C1 segment of cervical spinal cord (tissue), 14 donors: ENCODE measurements at places on chromosomes 13 and 19.

GRCh38 chr13:97191142-97191541 is 31.0 kb upstream of the MBNL2 start:
- no peak for DNase-seq

GRCh38 chr19:8233370-8233769 is 24.2 kb downstream of the CERS4 start:
- no peak for DNase-seq

- no peak for DNase-seq
Measured at GRCh38 chr13:110227864-110228643, 78.9 kb downstream of the COL4A1 start.

DNA sequence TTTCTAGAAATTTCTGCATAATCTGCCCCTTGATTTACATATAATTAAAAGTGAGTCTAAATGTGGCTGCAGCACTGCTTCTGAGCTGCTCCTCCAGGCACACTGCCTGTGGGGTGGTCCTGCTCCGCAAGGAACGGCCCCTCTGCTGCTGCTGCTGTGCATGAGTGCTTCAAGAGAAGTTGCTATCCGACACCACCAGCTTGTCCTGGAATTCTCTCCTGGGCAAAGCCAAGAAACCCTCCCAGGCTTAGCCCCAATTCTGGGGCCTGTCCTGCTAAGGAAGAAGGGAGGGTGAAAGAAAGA is 7.5 kb upstream of the PDCD5 start:
- peak; percentile 1 for DNase-seq

DNA sequence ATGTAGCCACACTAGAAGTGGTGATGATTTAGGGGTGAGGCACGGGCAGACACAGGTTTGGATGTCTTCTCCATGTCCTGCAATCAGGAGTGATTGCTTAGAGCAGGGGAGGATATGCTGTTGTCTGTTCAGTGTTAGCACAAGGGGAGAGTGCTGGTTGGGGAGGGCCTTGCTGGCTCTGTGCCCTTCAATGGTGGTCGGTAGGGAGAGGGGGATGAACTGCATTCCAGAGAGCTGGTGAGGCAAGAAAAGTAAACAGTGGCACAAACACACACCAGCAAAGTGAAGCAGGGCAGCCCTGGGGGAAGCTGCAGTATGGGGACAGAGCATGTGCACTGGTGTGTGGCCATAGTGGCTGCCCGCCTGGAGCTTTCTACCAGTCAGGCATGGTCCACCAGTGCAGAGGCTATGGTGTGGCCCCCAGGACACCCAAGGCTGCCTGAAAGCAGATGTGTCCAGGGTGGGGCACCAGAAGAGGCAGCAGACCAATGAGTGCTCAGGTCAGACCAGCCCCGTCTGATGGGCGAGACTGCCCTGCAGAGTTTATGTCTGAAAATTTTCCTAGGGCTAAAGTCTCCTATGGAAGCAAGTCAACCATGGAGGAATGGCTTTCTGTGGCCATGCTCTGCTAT is 1676.9 kb downstream of the PCDH9 start:
- no peak for DNase-seq

DNA sequence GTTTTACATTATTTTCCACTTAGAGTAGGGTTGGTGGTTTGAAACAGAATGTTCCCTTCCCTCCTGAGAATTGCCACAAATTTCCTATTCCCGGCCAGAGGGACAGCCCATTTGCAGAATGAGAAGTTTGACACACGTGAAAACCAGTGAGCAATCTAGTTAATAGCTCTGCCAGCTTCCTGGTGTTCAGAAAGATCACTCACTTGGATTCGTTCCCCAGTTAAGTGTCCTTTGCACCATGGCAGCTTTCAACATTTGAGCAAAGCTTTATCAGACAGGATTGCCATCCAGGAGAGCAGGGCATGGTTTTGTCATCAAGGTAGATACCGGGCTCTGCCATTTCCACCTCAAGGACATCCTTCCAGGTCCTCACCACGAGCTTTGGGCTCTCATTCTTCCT is 28.2 kb downstream of the RASL11A start:
- no peak for DNase-seq

GRCh38 chr19:29583196-29583999 is 22.7 kb upstream of the POP4 start:
- no peak for DNase-seq

GRCh38 chr13:109307027-109307426 is 479.4 kb downstream of the IRS2 start:
- DNase-seq: no peak

DNA sequence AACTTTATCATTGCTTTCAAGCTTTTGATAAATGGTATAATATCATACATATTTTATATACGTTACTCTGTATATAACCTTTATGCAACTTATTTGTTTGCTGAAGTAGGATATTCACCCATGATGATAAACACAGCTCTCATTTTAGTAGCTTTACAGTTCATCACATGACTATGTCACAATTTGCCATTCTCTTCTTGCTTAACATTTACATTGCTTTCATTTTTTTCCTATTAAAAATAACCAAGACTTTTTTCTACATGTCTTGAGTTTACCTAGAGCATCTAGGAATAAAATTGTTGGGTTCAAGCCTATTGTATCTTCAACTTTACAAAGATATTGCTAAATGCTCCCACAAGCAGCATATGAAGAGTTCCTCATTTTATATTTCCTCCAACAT is 54.0 kb downstream of the KCNRG start:
- DNase-seq: no peak

- DNase-seq: no peak
Measured at GRCh38 chr19:58549664-58550361, 5.1 kb downstream of the CHMP2A start.

DNA sequence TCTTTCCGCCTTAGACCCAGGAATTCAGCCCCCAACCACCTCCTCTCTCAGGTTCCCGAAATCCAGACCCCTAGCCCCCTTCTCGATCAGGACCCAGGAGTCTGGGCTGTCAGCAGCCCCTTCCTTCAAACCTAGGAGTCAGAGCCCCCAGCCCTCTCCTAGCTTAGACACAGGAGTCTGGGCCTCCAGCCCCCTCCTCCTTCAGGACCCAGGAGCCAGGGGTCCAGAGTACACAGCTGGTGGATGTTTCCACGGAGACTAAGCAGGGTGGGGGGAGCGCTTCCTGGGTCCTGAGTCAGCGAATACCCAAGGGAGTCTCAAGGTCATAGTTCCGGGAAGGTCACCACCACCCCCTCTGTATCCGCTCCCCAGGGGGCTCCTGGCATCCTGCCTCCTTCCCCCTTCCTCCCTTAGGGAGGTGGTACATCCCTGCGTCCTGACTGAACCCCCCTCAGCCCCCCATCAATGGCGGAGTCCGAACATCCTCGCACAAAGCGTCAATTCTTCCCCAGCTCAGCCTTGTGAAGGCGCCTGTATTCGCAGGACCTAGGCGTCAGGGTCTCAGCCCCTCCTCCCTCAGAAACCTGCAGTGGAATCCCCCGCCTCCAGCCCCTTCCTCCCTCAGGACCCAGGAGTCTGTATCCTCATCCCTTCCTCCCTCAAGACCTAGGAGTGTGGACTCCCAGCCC is 4.6 kb downstream of the CADM4 start:
- DNase-seq: peak; percentile 45

GRCh38 chr19:41426952-41427646 is at the start of gene B3GNT8:
Gene B3GNT8 (minus strand): TSS chr19:41427374. CDS start chr19:41426778, 596 bp downstream.
- DNase-seq: no peak

- no peak for DNase-seq
Measured at GRCh38 chr19:17718550-17718946, 732 bp upstream of the MAP1S start.

DNA sequence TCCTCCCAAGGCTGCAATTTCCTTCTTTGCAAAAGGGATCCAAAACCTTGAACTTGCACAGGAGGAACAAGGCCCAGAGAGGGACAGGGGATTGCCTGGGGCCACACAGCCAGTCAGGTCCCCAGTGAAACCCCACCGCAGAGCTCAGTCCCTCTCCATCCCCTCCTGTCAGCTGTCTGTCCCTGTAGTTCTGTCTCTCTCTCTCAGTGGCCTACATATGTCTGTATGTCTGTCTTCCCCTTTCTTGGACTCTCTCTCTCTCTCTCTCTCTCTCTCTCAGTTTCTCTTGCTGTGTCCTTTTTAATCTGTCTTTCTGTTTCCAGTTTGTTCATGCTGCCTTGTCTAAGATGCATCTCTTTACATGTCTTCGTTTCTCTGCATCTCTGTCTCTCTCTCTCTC is 11.5 kb downstream of the CEACAM19 start:
- no peak for DNase-seq

DNA sequence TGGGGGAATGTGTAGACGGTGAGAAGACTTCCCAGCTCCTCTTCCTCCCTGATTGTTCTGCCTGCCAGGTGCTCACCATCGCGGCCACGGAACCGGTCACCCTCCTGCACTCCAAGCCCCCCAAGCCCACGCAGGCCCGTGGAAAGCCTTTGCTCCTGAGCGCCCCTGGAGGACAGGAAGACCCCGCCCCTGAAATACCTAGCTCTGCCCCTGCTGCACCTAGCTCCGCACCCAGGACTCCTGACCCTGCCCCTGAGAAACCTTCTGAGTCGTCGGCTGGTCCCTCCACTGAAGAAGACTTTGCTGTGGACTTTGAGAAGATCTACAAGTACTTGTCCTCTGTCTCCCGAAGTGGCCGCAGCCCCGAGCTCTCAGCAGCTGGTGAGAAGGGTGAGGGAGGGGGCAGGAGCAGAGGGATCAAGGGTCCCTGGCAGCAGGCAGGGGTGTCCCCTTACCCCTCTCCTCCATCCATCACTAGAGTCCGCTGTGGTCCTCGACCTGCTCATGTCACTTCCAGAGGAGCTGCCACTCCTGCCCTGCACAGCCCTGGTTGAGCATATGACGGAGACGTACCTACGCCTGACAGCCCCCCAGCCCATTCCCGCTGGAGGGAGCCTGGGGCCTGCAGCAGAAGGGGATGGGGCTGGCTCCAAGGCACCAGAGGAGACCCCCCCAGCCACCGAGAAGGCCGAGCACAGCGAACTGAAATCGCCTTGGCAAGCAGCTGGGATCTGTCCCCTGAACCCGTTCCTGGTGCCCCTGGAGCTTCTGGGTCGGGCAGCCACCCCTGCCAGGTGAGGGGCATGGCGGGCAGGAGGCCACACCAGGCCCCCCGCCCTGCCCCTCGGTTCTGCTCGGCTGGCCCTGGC is 2.1 kb downstream of the SNAPC2 start:
- DNase-seq: no peak

DNA sequence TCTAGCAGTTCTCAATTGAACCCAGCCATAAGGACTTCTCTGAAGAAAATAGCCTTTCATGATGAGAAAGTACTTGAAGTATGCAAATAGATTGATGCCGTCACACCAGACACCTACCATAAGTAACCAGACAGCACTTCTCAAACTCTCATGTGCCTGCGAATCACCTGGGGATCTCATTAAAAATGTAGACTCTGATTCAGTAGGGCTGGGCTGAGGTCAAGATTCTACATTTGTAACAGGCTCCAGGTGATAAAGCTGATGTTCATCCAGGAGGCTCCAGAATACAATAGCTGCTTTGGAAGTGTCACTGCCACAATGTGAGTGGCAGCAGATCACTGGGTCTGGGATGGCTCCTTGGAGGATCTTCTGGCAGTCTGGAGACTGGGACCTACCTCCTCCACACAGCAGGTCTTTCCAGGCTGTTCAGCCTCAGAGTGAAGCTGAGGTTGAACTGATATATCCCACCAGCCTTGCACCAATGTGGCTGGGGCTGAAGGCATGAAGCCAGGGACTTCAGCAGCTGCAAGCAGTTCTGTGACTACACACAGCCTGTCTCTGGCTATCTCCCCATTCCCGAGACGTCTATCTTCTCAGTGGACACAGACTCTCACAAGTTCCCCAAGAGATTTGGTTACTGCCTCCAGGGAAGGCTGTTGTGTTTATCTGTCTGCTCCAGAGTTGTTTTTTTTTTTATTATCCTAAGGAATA is 9.1 kb downstream of the MBNL2 start:
- DNase-seq: no peak

DNA sequence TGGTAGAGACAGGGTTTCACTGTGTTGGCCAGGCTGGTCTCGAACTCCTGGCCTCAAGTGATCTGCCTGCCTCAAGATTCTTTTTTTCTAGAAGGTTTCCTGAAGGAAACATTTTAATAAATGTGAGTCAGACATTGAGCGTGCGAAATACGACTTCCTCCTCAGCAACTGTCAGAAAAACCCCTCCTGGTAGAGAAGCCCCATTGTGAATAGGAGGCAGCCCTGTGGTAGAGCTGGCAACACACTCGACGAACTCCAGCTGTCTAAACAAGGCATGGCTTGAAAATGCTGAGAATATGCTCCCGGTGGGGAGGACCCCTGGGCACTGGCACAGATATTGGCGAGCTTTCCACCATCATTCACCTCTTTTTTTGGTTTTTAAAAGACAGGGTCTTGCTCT is 9.8 kb downstream of the ZNF333 start:
- DNase-seq: no peak

- no peak for DNase-seq
Measured at GRCh38 chr13:112965573-112966115, 3.4 kb upstream of the MCF2L start.

DNA sequence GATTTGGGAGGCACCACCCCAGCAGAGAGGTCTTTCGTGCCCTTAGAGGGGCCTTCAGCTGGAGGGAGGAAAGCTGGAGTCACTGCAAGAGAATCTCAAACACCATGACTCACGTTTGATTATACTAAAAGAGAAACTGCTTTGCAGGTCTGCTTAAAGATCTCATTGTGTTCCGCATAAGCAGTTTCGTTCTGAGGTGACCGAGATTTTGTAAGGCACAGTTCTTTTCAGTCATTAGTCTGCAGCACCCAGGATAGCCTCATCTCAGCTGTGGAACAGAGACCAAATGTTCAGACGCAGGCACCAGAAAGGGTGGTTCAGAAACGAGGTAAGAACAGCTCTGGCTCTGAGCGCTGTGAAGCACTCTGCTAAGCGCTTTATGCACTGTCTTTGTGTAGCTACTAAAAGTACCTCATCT is 71.2 kb upstream of the GTF3A start:
- DNase-seq: peak; percentile 14

DNA sequence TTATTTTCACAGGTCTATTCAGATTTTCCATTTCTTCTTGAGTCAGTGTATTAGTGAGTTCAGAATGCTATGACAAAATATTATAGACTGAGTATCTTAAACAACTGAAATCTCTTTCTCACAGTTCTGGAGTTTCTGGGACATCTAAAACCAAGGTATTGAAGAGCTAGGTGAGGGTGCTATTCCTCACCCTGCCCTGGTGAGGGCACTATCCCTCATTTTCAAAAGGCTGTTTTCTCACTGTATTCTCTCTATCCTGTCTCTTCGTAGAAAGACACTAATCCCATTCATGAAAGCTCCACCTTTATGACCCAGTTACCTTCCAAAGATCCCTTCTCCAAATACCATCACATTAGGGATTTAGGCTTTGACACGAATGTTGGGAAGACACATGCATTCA is 1617.1 kb downstream of the PCDH9 start:
- no peak for DNase-seq

DNA sequence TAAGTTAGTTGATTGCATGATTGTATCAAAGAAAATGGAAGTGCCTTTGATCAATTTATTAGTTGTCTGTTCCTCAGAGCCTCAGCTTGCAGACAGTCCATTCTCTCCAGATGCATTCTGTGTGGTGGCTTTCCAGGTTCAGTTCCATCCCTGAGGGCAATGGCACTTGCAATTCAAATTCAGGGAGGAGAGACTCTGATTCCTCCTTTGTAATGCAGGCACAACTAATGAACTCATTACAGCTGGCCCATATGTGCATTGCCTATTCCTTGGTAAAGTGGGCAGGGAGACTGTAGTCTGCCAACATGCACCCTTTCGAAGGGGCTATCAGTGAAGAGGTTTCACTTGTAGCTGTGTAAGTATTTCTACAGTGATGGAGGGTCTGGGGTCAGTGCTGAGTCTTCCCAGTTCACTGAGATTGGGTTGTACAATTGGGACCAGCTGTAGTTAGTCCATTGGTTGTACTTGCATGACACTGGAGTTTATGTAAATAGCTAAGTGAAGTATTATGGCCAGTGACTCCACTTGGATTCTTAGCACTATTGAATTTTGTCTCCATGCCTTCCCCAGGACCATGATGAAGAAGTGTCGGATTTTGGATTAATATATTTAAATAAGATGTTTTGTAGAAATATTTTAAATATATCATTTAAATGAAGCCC is 401.7 kb downstream of the GPC6 start:
- no peak for DNase-seq
